HT1080 (cell line): ENCODE measurements at places on chromosomes 3 and 15. TPM values are rescaled to one million over a fixed set of nuclear protein-coding genes. Genes with fewer than 3 reads are reported as not detected.

DNA sequence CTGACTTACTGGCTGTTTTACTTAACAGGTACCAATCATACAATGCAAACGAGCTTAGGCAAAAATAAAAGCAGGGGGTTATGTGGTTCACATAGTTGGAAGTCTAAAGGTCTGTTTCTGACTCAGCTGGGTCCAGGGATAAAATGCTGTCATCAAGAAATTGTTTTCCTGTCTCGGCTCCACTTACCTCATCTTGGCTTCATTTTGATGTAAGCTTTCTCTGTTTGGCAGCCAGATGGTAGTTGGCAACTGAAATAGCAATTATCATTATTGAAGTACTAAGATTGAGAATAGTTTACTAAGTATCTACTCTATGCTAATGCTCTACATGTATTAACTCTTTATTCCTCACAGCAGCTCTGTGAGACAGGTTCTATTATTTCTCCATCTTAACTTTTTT lies 36.8 kb upstream of the CNTN3 start:
- peak; percentile 18 for DNase-seq

DNA sequence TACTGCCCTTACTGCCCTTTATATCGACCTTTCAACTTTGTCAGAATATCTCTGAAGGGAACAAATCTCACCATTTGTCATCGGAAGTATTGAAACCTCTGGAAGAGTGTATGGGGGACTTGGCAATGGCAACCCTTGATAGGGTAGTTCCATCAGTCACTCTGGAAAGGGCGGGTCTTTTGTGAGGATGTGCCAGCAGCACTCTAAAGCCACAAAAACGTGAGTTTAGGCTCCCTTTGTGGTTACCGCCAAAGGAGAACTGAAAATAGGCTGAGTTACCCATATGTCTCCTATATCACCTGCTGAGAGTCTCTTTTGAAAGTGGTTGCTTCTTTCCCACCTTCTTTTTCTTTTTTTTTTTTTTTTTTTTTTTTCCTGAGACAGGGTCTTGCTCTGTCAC lies 296.8 kb upstream of the CHRM5 start:
- no peak for DNase-seq

GRCh38 chr15:98740963-98741362 lies 92.6 kb downstream of the IGF1R start:
- DNase-seq = no peak

- DNase-seq = no peak
These were observed 48.8 kb downstream of the CDCP1 start for GRCh38 chr3:45097296-45097883.

DNA sequence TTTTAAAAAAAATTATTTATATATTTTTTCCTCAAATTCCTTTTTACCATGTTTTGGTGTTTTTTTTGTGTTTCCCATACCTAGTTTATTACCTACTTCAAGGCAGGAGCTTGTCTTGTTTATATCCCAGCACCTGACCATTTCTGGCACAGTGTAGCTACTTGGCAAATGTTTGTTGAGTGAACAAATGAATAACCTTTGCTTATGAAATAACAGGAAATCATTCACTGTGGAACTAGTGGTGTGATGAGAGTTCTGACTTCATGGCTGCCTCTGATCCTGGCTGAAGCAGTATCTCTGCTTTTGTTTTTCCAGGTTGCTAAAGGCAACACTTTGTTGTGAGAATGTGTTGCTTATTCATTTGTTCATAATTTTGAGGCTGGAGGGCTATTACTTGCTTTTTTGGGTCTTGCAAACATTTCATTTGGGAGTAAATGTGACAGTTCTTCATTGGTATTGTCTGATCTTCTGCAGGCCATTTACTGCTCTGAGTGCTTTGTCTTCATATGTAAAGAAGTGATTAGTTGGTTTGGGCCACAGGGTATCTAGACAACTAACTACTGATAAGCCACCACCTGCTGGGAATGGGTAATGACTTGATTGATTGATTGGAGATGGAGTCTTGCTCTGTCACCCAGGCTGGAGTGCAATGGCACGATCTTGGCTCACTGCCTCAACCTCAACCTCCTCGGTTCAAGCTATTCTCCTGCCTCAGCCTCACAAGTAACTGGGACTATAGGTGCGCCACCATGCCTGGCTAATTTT lies 5.7 kb downstream of the RAD54L2 start:
- DNase-seq = no peak

Gene HRG
- 0.05 TPM in 1 of 2 replicates, not detected in the other for total RNA-seq
